ENCODE measurements at places on chromosomes 7 and 10.

- no peak for DNase-seq
These were observed 102.4 kb downstream of the PTPN20 start for GRCh38 chr10:47013507-47014154.

DNA sequence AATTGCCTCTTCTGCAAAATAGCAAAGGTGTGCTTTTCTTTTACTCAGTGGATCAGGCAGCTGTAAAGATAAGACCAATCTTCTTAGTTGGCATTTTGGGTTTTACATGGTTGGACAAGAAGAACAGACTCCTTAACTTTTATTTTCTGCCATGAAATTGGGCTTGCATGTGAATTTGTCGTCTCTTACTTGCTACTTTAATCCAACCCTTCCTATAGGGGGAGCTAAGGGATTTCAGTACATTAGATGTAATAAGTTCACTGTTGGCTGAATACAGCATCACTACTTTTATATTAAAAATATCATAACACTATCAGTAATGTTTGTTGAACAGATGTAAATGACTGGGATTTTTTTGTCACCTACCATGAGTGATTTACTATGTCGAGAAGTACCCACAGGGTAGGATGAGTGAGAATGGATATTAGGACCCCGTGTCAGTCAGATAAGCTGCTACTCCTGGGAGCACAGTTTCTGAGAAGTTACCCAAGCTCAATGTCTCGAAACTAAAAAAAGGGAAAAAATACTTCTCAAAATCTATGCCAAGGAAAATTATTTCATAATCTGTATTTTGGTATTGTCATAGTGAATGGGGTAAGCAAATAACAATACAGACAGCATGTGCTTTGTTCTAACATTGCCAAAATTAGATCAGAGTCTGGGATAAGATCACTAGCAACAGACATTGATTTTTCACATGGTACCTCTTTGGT lies 127.4 kb upstream of the AGR3 start:
- DNase-seq, result no peak

GRCh38 chr10:129505500-129506075 lies 38.5 kb downstream of the MGMT start:
- DNase-seq, result no peak

GRCh38 chr10:63646491-63646890 lies 125.3 kb downstream of the REEP3 start:
- no peak for DNase-seq

DNA sequence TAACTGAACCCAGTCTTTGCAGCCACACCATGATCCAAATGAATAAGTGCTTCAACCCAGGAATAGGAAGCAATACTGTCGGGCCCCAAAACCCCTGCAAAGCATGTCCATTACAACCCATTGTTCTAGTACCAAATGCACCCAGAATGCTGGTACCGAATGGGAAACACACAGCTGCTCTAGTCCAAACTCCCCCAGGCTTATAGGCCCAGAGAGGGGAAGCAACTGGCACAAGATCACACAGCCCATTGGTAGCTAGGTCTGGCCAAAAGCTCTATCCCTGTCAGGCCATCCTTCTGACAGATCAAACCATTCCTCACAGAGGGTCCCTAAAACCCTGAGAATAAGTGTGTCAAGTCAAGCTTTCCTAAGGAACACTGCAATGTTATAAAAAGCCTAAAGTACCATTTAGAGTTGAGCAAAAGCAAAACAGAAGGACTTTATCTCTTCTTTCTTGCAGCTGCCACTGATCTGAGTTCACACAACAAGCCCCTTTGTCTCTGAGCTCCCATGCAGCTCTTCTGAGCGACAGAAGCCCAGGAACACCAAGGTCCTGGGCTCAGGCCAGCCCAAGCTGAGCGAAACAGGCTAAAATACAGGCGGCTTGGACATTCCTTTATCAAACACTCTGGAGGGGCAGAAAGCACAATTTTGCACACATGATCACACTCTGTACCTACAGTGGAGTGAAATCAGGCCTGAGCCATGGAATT lies 116.7 kb downstream of the SGMS1 start:
- DNase-seq, result no peak

DNA sequence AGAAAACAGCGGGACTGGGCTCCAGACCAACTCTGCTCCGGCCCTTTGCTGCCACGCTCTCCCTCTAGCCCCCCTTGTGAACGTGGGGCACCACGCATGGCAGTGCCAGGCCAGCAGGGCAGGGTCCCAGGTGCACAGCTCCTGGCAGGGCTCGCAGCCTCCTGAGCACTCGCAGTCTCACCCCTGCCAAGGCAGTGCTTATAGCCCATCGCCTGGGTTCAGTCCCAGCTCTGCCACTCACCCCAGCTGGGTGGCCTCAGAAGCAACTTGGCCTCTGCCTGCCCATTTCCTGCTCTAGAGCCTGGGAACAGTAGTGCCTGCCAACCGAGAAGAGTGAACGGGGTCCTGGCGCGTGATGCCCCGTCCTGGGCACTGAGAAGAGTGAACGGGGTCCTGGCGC lies 36.3 kb downstream of the CFAP46 start:
- no peak for DNase-seq

- no peak for DNase-seq
These were observed 91.0 kb downstream of the MYL10 start for GRCh38 chr7:101537935-101538595.

DNA sequence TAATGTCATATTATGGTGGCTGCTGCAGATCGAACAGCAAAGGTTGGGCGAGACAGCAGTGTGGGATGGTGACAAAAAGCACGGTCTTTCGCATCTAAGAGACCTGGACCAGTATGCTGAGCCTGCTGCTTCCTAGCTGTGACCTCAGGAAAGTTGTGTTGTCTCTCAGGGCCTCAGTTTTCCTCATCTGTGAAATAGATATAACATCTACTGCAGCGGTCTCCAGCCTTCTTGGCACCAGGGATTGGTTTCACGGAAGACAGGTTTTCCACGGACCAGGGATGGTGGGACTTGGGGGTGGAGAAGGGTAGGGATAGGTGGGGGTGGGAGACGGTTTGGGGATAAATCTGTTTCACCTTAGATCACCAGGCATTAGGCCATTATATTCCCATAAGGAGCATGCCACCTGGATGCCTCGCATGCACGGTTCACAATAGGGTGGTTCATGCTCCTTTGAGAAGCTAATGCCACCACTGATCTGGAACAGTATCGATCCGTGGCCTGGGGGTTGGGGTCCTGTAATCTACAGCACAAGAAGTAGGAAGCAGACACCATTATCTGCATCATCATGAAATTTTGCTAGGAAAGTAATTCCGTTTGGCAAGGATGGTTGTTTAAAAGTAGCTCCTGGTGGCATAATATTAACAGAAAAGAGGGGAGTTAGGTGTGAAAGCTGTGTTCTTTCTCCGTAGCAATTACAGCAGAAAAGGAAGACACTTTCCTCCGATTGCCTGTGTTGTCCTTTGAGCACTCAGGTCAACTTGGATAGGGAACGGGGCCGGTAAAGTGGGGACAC lies 10.8 kb downstream of the KLF6 start:
- no peak for DNase-seq

- DNase-seq, result no peak
These were observed 311.2 kb downstream of the GALNT17 start for GRCh38 chr7:71443191-71443530.

DNA sequence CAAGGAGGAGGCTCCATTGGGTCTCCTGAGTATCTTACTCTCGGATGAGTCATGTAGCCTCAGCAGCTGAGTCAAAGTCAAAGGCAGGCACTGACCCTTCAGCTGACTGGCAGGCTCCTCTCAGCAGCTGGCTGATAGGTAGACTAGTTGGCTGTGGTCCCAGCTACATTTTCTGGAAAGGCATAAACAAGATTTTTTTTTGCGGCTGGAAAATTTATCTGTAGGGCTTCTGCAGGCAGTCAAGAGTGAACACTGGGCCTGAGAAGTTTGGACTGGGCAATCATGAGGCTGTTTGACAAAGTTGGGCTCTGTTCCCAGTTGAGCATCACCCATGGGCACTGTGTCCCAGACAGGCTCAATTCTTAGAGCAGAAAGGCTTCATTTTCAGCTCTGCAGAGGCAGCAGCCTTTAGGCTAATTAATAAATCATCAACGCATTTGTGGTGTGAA lies 796.2 kb downstream of the CCSER2 start:
- DNase-seq, result no peak

DNA sequence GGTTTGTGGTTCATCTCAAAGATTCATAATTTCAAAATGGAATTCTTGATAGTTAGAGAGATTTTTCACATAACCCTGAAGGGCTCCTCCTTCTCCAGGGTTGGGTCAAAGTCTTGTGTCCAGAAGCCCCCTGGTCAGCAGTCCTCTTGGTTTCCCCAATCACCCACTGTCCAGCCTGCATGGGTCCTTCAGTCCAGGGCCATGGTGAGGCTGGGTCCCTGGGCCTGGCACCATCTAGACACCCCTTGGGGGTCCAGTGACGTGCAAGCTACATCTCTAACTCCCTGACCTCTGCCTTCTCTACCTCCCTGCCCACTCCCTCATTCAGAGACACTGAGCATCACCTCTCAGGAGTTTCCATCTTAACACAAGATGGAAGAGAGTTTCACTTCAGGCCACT lies 26.1 kb downstream of the ANXA8 start:
- no peak for DNase-seq

DNA sequence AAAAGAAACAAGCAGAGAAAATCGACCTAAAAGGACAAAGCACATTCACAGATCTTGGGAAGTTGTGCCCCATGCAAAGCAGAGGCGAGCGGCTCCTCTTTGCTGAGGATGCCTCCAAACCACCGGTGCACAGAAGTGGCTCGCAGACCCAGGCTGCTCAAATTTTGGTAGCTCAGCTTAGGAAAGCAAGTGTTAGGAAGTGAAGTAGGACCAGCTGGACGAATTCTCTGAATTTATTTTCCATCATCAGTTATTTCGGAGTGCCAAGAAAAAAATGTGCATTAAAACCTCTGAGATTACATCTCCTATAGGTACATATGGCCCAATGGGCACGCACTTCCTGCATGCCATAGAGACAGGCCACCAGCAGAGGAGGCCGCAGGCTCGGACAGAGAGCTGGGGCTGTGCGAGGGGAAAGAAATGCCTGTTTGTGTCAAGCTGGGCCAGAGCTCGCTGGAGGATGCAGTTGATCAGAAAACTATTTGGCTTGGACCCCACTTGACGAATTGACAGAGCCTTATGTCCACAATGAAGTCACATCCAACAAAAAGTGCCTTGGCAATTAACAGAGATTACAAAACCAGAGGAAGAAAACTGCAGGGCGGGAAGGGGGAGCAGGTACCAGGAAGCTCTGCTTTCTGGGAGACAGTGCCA lies 122.3 kb upstream of the LYZL2 start:
- DNase-seq, result peak; percentile 67

GRCh38 chr10:125124907-125125306 lies 35.5 kb downstream of the CTBP2 start:
- DNase-seq, result no peak

DNA sequence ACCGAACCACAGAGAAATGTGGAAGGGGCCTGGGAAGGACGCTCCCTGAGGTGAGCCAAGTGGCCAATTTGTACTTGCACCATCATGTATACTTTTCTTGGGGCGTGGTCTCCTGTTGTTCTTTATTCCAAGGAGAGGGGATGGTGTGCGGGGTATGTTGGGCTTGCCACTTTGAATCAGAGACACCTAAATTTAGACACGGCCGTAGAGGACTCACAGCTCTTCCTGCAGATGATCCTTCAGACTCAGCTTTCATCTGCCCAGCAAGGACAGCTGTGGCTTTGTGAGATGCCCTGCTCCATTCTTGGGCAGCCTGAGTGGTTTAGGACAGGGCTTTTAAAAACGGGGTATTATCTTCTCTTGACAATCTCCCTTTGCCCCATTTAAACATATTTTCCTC lies 473.2 kb downstream of the REEP3 start:
- no peak for DNase-seq

- no peak for DNase-seq
These were observed 831 bp downstream of the ZKSCAN5 start for GRCh38 chr7:99505324-99505662.

- DNase-seq, result no peak
These were observed 12.1 kb upstream of the CSGALNACT2 start for GRCh38 chr10:43125881-43126731.

DNA sequence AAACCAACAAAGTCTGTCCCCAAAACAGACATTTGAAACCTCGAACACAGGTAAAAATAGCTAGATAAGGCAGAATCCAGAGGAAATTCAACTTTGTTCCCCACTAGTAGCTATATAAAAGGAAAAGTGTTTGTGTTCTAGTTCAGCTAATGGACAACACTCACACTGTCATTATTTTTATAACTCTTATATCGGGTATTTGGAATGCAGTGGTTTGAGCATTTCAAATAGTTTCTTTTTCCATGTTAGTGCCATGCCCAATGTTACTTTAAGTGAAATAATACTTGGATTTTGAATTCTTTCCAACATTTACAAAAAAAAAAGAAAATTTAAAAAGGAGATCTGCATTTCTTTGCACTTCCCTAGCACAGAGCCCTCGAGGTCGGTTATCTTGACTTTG lies 213.6 kb downstream of the DOCK4 start:
- DNase-seq, result no peak

- no peak for DNase-seq
These were observed 938 bp upstream of the CADPS2 start for GRCh38 chr7:122887198-122887597.

DNA sequence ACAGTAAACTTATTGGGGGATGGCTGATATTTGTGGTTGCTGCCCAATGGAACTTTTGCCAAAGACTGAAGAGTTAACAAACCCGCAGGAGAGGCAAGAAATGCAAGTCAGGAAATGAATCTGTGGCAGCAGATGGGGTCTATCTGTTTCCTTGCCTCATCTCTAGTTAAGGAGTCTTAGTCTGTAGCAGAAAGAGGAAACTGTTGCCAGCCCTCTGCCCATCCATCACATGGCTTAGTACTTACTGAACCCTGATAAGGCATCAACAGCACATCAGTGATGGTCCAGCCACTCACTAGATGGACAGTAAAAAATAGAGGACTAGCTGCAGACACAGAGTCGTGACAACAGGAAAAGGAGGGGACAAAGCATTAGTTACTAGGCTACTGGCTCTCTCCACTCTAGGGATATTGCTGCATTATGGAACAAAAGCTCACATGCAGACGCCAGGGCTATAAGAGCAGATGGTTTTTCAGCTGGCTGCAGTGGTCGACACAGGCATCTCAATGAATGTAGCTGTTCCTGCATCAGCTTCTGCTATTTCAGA lies 614.7 kb downstream of the PARD3 start:
- no peak for DNase-seq

- DNase-seq, result no peak
These were observed 100.0 kb downstream of the INPP5A start for GRCh38 chr10:132637477-132638129.

GRCh38 chr7:17007841-17008240 lies 126.1 kb upstream of the AGR3 start:
- DNase-seq, result no peak

- no peak for DNase-seq
These were observed 26.7 kb upstream of the CUX1 start for GRCh38 chr7:101790566-101791293.

GRCh38 chr10:119931871-119932270 lies 39.3 kb downstream of the SEC23IP start:
- DNase-seq, result no peak

- no peak for DNase-seq
These were observed 102.3 kb upstream of the TCF7L2 start for GRCh38 chr10:112847778-112848177.

- DNase-seq, result no peak
These were observed 20.1 kb downstream of the TMEM168 start for GRCh38 chr7:112770051-112770450.

GRCh38 chr7:132417103-132417906 lies 159.0 kb downstream of the PLXNA4 start:
- no peak for DNase-seq
